ENCODE measurements at places on chromosomes 7 and 10.

DNA sequence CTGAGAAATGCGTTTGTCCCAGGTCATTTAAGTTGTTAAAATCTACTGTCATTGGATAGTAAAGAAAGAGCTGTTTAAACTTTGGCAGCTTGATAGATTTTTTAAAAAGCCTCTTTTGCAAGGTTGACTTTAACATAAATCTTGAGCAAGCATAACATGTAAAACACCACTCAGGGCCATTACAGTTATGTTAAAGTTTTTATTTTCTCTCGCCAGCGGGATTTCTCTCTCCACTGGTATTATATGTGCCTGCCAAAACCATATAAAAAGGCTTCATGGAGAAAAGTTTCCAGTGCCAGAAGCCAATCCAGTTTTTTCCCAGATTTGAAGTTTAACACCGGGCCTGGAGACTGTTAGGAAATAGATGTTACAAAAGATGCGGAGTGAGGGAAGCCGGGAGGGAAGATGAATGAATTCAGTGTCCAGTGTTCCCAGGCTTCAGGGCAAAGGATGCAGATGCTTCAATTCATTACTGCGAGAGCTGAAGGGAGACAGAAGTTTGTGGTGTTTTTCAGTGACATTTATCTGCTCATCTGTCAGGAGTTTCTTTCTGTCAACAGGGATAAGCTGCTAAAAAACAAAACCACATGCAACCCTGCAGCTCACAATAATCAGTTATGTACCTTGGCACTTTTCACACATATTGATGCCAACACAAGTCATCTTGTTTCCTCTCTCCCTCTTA, 155.5 kb downstream of the SPAG6 start:
- no peak for DNase-seq

DNA sequence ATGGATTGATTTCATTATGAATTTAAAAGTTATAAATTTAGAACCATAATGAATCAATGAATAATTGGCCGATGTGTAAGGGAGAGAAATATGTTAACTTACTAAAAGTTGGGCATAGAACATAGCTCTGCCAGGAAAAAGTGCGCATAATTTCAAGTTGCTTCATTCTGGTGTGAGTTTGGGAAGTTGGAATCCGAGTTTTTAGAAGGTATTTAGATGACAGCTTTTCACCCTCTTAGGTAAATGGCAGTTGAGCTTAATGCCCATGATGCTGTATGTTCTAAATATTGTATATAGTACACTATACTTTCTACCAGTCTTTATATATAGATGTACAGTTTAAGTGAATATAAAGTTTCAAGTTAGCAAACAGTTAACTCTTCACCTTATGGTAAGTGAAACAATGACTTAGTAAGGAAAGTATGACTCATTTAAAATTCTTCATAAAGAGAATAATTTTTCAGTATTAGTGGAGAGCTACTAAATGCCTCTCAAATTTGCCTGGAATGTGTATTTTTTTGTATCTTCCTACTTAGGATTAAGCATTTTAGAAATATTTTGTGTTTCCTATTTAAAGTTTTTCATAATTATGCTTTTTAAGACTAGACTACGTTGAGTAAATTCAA, 1.6 kb downstream of the C1GALT1 start:
- no peak for DNase-seq

DNA sequence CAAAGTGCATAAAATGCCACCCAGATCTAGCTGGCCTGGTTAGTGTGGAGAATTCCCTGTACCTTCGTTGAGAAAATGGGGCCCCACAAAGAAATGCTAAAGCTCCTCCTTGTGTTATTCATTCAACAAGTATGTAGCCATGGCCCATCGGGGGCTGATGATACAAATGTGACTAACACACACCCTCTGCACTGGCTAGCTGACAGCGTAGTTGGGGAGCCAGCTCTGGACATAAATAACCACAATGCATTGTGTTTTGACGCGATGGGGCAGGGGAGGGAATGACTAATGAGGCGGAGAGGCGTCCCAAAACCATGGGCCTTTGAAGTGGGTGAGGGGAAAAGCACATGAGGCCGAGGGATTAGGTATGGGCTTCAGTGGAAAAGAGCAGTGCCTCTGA, 28.2 kb upstream of the ASL start:
- no peak for DNase-seq

DNA sequence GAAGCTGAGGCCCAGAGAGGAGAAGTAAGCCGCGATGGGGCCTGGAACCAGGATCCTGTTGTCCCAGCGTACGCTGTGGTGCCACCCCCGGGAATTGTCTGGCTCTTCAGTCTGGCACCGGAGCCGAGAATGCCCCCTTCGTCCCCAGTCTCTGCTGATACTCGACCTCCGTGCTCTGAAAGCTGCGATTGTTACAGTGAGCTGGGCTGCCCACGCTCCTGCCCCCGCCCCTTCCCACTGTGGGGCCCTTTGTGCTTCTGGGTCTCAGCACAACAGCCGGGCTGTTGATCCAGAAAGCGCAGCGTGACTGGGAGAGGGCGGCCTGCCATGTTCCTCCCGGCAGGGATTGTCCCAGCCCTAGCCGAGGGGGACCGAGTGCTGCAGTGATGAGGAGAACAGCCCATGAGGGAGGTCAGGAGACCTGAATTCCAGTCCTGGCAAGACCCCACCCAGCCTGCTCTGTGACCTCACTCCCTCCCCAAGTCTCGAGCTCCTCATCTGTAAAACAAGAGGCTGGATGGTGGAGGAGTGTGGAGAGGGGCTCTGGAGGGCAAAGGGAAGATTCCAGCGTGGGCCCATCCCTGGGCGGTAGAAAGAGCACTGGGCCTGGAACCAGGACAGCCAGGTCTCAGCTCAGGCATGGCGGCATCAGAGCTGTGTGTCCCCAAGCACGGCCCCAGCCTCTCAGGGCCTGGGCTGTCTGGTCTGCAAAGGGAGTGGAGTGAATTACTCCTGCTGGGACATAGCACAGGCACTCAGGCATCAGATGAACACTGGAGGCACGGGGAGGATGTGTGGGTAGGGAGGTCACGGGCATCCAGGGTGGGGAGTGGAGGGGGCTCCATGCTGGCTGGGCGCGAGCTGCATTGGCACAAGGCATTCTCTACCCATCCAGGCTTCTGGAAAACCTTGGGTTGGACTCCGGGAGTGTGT, 43.6 kb downstream of the TSPAN15 start:
- DNase-seq, result no peak

GRCh38 chr10:30962522-30962921, 69.1 kb downstream of the ZNF438 start:
- no peak for DNase-seq

GRCh38 chr10:15167411-15168290, 842 bp downstream of the NMT2 start:
- DNase-seq, result peak; percentile 21

GRCh38 chr10:68601501-68602265, 41.5 kb downstream of the TET1 start:
- DNase-seq, result no peak

DNA sequence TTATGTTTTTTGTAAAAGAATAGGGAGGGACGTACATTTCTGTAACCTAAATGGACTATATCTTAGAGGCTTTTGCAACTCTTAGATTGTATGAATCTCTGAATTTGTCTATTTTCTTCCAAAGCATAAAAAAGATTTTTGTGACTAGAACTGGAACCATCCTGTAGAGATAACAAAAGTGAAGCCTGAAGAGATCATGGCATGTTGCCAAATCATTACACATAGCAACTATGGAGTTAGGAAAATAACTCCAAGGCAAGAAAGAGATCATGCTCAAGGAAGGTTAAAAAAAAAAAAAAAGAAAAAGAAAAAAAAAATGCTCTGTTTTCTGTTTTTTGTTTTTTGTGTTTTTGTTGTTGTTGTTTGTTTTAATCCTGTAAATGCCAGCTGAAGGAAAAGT, 567.7 kb upstream of the ZWINT start:
- DNase-seq, result no peak

DNA sequence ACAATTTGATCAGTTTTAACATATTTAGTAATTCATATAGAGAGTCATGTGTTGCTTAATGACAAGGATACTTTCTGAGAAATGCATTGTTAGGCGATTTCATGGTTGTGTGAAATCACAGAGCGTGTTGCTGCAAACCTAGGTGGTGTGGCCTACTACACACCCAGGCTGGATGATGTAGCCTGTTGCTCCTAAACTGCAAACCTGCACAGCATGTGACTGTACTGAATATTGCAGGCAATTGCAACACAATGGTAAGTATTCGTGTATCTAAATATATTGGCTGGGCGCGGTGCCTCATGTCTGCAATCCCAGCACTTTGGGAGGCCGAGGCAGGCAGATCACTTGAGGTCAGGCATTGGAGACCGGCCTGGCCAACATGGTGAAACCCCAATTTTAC, 73.7 kb upstream of the BAIAP2L1 start:
- no peak for DNase-seq

GRCh38 chr10:64534616-64535015, 1013.4 kb downstream of the REEP3 start:
- DNase-seq, result no peak

GRCh38 chr7:151437159-151437553, 2.8 kb downstream of the CRYGN start:
- DNase-seq, result no peak

DNA sequence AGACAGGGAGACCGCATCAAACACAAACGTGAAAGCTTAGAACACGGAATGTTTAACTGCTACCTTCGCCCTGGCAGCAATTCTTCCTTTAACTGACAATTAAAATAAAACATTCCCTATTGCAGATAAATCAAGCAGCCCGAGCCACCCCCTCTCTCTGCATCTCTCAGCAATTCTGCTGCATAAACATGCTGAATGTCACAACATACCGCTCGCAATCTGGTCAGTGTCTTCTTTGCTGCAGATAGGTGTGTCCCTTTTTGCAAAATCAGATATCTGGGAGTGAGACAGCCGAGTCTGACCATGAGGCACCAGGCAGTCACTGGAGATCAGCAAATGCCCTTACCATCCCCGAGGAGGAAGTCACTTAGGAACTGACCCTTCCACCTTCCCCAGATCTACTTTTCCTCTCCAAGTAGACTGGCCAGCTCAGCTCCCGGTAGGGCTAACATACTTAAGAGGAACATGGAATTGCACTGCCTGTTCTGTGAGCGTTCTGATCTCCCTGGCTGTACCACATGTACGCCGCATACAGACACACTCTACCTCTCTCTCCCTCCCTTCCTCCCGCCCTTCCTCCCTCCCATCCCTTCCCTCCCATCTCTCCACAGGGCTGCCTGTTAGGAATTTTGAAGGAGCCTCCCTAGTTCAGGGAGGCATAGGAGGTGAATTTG, at the start of gene FRMD4A:
Gene FRMD4A, minus strand, starts transcription at position 537 of the 674 bp plus-strand sequence.
- no peak for DNase-seq

GRCh38 chr7:153887749-153888569, 164.2 kb upstream of the DPP6 start:
- no peak for DNase-seq

- no peak for DNase-seq
Observed at GRCh38 chr10:62919776-62920175, 103.6 kb upstream of the EGR2 start.

DNA sequence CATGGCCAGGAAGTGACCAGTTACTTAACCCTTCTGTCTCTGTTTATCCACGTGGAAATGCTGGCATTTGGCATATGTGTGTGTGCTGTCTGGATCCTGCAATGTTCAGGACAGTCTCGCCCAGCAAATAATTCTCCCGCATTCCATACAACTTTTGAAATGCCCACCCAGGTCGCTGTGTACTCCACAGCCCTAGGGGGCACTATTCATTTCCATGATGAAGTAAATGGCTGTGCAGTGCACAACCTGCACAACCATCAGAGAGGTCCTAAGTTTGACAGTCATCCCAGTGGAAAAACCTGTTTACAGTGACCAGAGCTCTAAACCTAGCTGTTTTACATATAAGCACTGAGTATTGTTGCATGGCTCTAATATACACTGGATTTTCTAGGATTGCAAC, 38.1 kb downstream of the ZNF503 start:
- no peak for DNase-seq

DNA sequence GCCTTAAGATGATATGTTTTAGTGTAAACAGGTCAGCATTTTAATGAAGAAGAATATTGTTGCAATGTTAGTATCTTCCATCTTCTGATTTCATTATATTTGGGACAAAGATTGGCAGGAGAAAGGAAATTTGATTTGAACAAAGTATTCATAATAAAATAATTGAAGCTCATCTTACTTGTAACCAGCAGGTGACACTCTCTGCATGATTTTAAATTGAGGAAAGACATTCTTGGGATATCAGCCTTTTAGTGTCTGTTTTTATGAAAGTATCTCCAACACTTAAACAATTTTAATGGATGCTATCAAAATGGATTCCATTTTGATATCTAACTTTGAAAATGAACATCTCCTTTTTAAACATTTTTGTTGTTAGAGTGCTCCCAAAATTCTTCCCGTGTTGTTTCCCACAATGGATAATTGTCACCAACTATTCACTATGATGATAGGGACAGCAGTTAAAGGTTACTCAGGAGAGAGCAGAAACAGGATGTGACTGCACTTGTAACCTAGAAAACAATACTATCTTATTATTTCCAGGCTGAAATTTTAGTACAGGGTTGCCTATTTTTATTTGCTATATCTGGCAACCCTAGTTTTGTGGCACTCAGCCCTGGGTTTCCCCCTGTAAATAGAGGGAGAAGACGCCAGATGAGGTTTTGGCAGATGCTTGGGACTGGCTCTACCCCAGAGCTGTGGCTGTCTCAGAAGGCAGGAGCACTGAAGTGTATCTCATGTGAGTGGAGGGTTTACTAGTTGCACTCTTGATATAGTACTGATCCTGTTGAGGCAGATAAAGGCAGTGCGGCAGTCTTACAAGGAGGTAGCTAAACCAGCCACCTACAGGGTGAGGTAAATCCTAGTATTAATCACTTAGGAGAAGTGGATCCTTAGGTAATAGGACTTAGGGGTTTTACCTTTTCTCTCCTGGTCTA, 31.0 kb upstream of the ABCB4 start:
- no peak for DNase-seq

- no peak for DNase-seq
Observed at GRCh38 chr10:102970562-102971340, 52.7 kb downstream of the CNNM2 start.

GRCh38 chr7:30304177-30304884, 19.9 kb downstream of the ZNRF2 start:
- no peak for DNase-seq

- peak; percentile 9 for DNase-seq
Observed at GRCh38 chr10:95864906-95865813, 42.6 kb upstream of the CC2D2B start.

DNA sequence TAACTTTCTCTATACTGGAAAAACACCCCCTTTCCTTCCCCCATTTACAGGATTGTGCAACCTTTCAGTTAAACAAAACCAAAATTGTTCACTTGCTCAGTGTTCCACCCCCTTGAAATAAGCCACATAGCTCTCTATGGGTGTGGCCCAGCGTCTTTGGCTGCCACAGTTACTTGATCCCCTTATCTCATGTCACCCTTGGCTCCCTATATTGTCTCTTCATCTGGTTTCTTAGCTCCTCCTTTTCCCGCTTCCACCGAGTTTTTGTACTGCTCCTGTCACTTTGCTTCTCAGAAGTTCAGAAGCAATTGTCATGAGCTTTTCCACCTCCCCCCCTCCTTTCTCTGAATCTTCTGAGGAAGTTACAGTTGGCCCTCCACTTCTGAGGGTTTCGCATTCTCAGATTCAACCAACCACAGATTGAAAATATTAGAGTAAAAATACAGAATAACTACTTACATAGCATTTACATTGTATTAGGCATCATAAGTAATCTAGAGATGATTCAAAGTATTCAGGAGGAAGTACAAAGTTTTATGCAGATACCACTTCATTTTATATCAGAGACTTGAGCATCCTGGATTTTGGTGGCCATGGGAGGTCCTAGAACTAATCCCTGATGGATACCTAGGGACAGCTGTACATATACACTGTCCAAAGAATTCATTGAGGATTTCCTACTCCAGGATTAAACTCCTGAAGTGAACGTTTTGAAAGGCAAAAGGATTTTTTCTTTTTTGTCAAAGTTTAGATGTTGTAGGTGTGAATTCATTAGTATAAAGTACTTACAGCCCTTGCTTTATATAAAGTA, 60.4 kb downstream of the ADD3 start:
- peak; percentile 36 for DNase-seq

- DNase-seq, result no peak
Observed at GRCh38 chr10:17787087-17787961, 21.8 kb upstream of the MRC1 start.

Data from activated CD4-positive, alpha-beta T cell treated with anti-CD3 and anti-CD28 coated beads, Interleukin-2, amount 50 U/mL, for 4 hours (primary cell).